ENCODE measurements at places on chromosomes 11 and 22. TPM values are rescaled to one million over a fixed set of nuclear protein-coding genes. Genes with fewer than 3 reads are reported as not detected.

MUC5B gene
- 1.2 TPM for total RNA-seq

CENPM gene
- not detected for total RNA-seq

RTL10 gene
- 13.5 TPM for total RNA-seq

LUZP2 gene
- 30.3 TPM for total RNA-seq

OR52N4 gene
- 1.9 TPM for total RNA-seq

APOBEC3B gene
- not detected for total RNA-seq

EI24 gene
- total RNA-seq, result 62.4 TPM

C11orf91 gene
- total RNA-seq, result 2.2 TPM

OTOG gene
- 0.48 TPM for total RNA-seq

CHRM1 gene
- 2.4 TPM for total RNA-seq

ARHGEF17 gene
- 46.5 TPM for total RNA-seq

CRYBB3 gene
- not detected for total RNA-seq

YPEL4 gene
- total RNA-seq, result 3.4 TPM

DGCR6 gene
- 11.6 TPM for total RNA-seq

KCNK4 gene
- total RNA-seq, result 3.6 TPM

MS4A15 gene
- not detected for total RNA-seq

TMPRSS6 gene
- not detected for total RNA-seq

CTSF gene
- 43.1 TPM for total RNA-seq

ALX4 gene
- 2.6 TPM for total RNA-seq

PRODH gene
- 4.6 TPM for total RNA-seq

LMO1 gene
- total RNA-seq, result 2.6 TPM

UBTFL1 gene
- 9.9 TPM for total RNA-seq

NTM gene
- total RNA-seq, result 8.9 TPM

PLAAT4 gene
- not detected for total RNA-seq

CDC42EP2 gene
- 8.4 TPM for total RNA-seq

HEPHL1 gene
- 0.96 TPM for total RNA-seq

ADORA2A gene
- 0.48 TPM for total RNA-seq

PRRG4 gene
- 6.0 TPM for total RNA-seq

OR4C46 gene
- total RNA-seq, result 5.1 TPM

MCM5 gene
- total RNA-seq, result 16.4 TPM

PATE2 gene
- total RNA-seq, result 12.5 TPM

CHST1 gene
- 3.1 TPM for total RNA-seq

OR51I1 gene
- total RNA-seq, result 6.3 TPM

MIOX gene
- not detected for total RNA-seq

NLRP14 gene
- total RNA-seq, result 2.6 TPM

FIBIN gene
- 86.4 TPM for total RNA-seq

SULT4A1 gene
- 3.4 TPM for total RNA-seq

ZNF143 gene
- 41.4 TPM for total RNA-seq

GPR83 gene
- 0.48 TPM for total RNA-seq

Data from umbilical cord (tissue), 2 donors.